ENCODE measurements at places on chromosomes 5 and 9.

- no peak for DNase-seq
Observed at GRCh38 chr9:87707805-87708506, 18.0 kb upstream of the CTSL start.

- no peak for DNase-seq
Observed at GRCh38 chr5:150080696-150081435, 5.5 kb downstream of the CSF1R start.

DNA sequence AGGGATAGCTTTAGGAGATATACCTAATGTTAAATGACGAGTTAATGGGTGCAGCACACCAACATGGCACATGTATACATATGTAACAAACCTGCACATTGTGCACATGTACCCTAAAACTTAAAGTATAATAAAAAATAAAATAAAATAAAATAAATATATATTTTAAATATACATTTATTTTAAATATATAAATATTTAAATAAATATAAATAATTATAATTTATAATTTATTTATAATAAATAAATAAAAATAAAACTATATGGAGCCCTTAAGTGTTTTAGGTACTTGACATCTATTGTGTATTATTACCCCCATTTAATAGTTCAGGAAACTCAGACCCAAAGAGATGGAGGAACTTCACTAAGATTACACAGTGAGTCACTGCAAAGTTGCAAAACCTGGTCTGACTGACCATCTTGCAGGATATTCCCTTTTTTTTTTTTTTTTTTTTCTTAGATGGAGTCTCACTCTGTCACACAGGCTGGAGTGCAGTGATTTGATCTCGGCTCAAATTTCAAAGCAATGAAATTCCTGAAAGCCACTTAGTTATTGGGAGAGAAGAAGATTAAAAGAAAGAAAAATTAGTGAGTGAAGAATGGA is 5.8 kb upstream of the C5orf52 start:
- peak; percentile 24 for DNase-seq

DNA sequence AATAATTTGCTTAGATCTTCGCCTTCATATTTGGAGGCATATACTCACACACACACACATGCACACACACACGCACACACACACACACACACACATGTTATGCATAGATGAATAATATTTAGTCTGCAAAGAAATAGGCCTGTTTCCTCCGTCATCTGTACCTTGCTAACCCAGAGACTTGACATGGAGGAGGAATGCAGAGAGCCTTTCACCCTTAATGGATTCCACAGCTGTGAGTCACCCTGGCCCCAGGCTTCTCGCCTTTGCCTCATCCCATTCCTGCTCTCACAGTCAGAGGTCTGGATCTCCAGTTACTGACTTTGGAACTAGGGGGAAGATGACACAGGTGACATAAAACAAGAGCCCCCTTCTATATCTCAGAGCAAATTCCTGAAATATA is 29.7 kb downstream of the ZNF462 start:
- DNase-seq, result peak; percentile 73

GRCh38 chr9:136506425-136506824 is 23.6 kb upstream of the SEC16A start:
- no peak for DNase-seq

DNA sequence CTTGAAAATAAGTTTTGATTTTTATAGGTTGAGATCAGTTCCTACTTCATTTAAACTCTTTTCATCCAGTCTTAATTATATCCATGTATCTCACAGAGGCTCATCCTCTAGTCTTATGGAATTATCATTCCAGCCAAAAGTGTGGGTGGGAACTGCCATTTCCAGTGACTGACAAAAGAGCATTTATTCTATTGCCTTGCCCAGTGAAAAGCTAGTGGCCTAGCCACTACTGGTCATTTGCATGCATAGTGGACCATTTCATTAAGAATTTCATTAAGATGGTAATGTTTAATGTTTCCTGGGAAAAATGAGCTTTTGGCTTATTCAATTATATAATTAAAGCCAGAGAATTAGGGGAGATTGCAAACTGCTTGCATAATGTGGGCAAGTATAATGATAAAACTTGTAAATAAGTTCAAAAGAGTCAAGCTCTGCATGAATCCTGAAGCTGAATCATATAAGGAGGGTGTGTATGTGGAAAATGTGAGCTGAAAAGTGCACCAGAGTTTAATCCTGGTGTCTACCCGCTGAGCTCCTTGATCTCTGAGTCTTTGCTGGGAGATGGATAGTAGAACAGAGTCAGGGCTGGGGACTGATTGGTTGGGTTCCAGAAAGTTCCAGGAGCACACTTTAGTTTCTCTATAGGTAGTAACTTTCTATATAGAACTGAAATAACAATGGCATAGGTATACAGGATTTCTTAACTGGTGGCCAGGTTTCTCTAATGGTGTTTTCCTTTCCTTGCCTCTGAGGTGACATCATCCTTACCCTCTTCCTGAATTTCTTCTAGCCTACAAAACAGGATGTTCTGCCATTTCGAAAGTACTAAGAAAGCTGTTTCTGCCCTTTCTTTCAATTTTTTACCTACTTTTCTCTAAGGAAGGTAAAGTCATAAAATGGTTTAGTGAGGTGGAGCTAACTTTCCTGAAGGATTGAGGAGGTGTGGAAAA is 78.5 kb downstream of the KIF4B start:
- DNase-seq, result no peak

GRCh38 chr5:58366461-58366860 is 93.4 kb downstream of the PLK2 start:
- no peak for DNase-seq

- no peak for DNase-seq
Observed at GRCh38 chr5:172574871-172575223, 66.2 kb upstream of the NEURL1B start.

GRCh38 chr5:3118340-3118739 is 366.9 kb upstream of the IRX2 start:
- DNase-seq, result no peak

- DNase-seq, result peak; percentile 25
Observed at GRCh38 chr5:124783794-124784193, 37.4 kb upstream of the ZNF608 start.

DNA sequence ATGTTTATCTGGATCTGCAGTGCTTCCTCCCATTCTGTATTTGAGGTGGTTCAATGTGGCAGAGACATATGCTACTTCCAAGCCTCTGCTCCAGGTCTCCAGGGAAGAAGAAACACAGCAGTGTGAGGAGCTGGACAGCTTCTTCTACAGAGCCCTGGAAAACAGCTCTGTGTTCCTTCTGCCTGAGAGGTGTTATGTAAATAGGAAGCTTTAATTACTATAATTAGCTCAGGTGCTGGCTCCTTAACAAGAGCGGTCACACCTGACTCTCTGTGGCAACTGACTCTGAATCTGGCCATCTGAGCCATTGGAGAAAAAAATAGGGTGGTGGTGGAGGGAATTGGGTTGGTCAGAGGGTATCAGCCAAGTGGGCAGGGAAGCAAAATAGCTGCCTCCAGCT is 332.4 kb upstream of the BRINP1 start:
- DNase-seq, result no peak

GRCh38 chr9:14071484-14071883 is 242.5 kb downstream of the NFIB start:
- DNase-seq, result no peak

DNA sequence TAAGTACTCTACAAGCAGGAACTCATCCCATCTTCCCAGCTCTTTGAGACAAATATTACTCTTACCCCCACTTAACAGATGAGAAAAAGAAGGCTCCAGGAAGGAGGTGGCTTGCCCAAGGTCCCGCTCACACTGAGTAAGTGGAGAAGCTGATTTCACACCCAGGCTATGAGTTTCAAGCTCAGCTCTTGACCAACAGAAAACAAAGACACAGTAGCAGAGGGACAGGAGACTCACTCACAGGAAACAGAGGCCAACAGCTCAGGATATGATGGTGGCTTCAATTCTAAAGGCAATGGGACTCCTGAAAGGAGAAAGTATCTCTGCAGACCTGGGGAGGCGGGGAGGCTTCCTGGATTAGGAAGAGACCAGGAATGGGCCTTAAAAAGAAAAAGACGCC is 6.7 kb upstream of the TCF7 start:
- DNase-seq, result no peak

GRCh38 chr5:84425365-84425881 is 40.7 kb upstream of the EDIL3 start:
- DNase-seq, result no peak

- no peak for DNase-seq
Observed at GRCh38 chr9:5512658-5513452, 2.5 kb downstream of the PDCD1LG2 start.

DNA sequence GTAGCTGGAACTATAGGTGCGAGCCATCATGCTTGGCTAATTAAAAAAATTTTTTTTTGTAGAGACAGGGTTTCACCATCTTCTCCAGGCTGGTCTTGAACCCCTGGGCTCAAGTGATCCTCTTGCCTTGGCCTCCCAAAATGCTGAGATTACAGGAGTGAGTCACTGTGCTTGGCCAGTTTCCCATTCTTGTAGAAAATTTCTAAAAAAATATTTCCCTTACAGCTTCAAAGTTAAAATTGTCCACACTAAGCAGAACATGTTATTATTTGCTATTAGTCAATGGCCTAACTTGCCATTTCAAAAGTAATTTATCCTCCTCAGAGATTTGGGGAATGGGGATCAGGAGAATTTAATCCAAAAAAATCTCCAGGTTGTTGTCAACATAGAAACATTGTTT is 40.1 kb downstream of the SLC38A9 start:
- no peak for DNase-seq

DNA sequence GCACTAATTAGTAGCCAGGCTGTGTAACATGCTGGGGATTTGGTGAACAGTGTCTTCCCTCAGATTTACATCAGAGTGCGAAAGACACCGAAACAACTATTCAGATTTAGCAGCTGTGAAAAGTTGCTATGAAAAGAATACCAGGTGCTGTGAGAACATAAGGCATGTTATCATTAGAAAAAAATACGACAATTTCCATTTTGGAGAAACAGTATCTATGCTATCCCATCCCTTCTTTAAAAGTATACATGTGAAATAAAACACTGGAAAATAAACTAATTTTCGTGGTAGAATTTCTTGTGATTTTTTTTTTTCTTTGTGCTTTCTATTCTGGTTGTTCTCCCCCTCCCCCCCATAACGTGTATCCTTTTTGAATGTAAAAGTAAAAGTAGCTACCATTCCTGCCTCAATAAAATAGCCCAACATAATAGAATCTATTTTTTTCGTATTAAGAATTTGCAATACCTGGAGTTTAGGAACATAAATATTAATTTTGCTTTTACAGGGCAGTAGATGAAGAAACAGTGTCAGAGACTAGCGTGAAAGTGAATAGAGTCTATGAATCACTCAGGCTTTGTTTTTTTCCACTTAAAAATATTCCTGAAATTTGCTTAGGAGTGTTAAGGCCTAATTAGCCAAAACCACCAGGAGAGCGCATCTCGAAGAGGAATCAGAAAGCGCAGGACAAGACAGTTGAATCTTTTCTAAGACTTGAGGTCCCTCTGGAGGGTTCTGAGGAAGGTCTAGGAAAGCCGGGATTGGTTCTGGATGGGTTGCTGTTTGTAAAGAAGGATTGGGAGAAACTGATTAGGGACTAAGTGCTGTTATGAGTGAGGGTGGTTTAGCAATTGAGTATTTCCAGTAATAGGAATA is 813 bp upstream of the SLU7 start:
- no peak for DNase-seq

- no peak for DNase-seq
Observed at GRCh38 chr9:133939171-133939785, 52.8 kb downstream of the VAV2 start.

DNA sequence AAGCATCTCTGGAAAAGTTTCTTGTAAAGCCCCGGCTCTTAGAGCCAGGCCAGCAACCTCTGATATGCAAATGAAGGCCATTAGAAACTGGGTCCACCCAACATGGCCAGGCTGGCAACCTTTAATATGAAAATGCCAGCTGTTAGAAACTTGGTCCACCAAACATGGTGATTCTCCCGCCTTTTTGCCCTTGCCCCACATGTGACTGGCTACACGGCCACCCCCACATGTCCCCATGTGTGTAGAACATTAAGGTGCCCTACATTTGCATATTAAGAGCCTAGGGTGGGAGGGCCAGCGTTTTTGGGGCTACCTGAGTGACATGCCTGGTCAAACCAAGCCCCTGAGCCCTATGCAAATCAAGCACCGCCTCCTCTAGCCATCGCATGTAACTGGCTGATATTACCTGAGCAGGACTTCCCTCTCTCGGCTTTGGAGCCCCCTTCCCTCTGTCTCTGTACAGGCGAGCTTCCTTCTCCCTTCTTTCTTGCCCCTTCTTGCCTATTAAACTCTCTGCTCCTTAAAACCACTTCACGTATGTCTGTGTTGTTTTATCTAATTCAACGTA is 39.0 kb downstream of the S100Z start:
- no peak for DNase-seq

GRCh38 chr9:133854765-133855164 is 116.6 kb upstream of the SARDH start:
- DNase-seq, result no peak

DNA sequence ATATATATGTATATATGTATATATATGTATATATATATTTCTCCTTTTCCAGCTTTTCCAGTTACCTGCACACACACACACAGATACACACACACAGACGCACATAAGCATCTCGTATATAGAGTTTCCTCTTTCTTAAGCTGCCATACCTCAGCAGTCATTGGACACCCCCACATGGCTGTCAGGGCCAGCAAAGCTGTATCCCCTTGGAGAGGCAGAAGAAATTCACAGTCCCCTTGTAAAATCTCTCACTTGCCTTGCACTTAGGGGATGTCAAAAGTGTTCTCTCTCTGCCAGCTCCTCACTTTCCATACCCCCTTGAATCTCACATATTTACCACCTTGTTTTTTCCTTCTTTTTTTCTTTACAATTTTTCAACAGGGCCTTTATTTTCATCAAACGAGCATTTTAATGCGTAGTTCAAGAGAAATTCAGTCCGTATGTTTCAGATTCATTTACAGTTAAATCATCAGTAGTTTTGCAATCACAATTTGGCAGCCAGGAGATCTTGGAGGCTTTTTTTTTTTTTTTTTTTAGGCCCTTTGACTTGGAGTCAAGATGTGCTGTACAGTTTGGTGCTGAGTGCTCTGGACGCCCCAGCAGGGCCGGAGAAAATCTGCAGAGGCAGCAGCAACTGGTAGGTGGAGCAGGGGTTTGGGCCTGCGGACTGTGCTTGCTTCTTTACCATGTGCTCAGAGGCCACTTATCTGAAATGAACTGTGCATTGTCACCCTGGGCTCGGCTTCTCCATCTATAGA is 244.9 kb upstream of the KLF4 start:
- peak; percentile 89 for DNase-seq

GRCh38 chr5:133610489-133611356 is 1.6 kb downstream of the FSTL4 start:
- DNase-seq, result no peak
